Stimulated activated CD4-positive, alpha-beta T cell treated with anti-CD3 and anti-CD28 coated beads, Interleukin-4, amount 100 ng/mL, for 24 hours (primary cell): ENCODE measurements at places on chromosomes 11 and 22.

- DNase-seq = peak; percentile 65
These were observed 44.5 kb downstream of the ZNF280B start for GRCh38 chr22:22463855-22464540.

- DNase-seq = no peak
These were observed 7.1 kb upstream of the APOBEC3H start for GRCh38 chr22:39089928-39090327.

DNA sequence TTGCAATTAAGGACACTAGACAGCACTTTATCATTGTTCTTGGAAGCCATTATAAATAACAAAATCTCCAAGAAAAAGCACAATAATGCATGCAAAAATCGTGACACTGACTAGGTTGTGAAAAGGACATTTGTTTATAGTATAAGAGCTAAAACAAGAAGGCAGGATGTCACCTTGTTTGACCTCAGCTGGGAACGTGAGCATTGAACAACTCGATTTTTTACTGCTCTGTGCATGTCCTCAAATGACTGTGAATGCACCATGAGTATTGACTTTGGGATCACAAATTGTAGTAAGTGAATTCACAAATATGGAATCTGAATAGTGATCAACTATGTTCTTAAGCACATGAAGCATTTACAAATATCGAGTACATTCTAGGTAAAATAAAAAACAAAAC, 35.3 kb upstream of the ARHGAP20 start:
- no peak for DNase-seq

DNA sequence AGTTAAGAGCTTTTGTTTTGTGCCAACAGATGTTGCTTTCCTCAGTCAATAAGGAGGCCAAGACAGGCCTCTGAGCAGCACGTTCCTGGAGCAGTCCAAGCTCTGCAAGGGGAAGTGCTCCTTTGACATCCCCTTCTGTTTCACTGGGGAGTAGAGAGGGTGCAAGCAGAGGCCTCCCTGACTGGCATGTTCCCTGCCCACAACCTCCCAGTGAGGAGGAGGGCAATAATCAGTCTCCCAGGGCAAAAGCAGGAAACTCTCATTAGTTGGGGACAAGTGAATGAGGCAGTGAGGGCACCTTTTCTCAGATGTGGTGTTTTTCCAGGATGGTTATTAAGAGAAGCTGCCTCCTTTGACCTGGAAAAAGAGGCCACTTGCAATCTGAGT, 79.5 kb upstream of the ZBED5 start:
- no peak for DNase-seq

DNA sequence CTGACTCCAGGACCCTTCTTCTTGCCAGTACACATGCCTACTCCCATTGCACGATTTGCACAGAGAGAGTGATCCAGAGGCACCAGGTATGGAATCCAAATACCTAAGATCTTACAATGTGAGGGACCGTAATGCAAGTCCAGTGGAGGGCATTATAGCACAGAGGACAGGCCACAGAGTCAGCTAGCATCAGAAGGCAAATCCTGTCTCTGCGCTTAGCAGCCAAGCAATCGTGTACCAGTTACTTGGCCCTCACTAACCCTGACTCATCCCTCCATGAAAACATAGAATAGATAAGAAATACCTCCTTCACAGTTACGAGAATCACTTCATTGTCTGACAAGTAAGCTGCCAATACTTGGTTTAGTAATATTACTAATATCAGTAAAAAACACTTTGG, 69.7 kb upstream of the SLC6A5 start:
- DNase-seq = no peak

DNA sequence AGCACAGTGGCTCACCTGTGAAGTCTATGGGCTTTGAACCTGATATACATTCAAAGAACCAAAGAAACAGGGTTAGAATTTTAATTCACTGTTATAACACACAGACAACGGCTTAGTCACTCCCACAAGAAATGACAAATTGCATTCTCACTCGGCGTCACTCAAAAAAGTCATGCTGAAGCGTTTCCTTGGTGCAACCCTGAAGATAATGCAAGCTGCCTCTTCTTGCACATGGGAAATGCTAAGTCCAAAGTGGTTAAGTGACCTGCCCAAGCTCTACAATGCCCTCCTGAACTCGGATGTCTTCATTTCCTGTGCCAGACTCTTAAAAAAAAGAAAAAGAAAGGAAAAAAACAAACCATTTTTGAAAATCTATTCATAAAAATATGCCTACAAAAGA, 10.0 kb downstream of the LGR4 start:
- no peak for DNase-seq

DNA sequence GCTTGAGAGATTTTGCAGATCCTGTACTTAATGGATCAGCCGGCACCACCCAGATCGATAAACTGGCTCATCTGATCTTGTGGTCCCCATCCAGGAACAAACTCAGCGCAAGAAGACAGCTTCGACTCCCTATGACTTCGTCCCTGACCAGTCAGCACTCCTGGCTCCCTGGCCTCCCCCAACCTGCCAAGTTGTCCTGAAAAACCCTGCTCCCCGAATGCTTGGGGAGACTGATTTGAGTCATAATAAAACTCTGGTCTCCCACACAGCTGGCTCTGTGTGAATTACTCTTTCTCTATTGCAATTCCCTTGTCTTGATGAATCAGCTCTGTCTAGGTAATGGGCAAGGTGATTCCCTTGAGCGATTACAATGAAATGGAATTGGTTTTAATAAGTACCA, 29.5 kb downstream of the OR2AG2 start:
- peak; percentile 45 for DNase-seq

GRCh38 chr22:46055181-46055875, 78.4 kb upstream of the WNT7B start:
- DNase-seq = no peak

DNA sequence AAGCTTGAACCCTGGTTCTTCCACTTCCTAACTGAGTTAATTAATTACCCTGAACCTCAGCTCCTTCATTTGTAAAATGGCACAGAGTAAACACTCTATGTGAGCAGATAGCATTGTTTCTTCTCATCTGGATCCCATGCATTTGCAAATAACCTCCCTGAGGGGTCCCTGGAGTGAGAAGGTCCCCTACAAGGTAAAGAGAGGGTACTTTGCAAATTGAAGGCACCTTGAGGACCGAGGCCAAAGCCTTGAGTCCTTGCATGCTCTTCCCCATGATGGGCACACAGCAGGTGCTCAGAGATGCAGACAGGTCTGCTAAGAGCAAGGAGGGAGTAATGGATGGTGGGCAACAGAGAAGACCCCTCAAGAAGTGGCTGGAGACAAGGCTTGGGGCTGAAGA, 33.2 kb downstream of the OTOG start:
- no peak for DNase-seq

GRCh38 chr11:1003159-1003558, 33.4 kb downstream of the MUC6 start:
- DNase-seq = no peak

DNA sequence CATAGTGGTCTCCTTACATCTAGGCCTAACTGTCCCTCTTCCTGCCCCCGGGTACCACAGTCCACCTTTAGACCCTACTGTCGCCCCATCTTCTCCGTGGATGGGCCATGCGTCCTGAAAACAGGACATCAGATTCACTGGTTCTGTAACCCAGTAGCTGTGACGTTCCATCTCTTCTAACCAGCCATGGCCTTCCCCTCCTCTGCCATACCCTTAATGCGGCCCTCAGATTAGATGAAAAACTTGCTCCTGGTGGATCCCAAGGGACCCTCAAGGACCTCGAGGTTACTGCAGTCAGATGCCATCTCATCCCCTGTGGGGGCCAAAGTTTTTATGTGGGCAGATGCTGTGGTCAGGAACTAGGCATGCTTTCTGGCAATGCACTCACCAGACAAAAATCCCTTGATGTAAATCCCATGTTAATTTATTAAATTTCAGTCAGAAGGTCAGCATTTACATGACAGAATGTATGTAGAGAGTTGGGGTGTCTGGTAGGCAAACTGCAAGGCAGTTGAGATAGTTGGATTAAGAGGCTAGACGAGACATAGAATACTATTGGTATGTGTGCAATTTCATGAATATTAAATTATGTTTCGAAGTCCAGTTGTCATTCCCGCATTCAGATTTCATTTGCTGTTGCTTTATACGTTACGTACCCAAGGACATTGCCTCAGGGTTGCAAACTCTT, 64.3 kb downstream of the WNT11 start:
- no peak for DNase-seq

DNA sequence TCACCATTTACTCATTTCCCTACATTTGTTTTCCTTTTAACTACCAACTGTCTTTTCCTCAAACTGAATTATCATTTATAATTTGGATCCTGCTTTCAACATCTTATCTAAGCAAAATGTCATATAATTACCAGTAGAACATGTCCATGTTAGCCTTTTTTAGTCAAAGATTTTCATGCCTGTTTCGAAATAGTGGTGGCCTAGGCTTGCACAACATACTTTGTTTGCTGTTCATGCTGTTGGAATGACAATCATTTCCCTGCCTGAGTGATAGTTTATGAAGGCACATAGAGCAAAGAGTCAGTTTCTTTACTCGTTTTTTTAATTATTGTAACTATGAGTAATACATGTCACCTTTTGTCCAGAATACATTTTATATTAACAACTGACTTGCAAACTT, 144.3 kb upstream of the ANO3 start:
- DNase-seq = no peak

GRCh38 chr11:6061475-6061874, 30.9 kb upstream of the OR56A1 start:
- DNase-seq = no peak

GRCh38 chr11:58134151-58134550, 8.8 kb upstream of the OR9I1 start:
- DNase-seq = no peak

DNA sequence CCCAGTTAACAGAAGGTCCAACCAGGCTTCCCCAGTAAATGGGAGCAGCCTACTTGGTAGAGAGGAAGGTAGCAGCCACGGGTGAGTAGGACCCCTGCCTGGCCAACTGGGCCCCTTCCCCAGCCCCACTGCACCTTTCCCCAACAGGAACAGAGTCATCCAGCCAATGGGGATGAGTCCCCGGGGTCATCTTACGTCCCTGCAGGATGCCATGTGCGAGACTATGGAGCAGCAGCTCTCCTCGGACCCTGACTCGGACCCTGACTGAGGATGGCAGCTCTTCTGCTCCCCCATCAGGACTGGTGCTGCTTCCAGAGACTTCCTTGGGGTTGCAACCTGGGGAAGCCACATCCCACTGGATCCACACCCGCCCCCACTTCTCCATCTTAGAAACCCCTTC, 6.6 kb downstream of the RIC8A start:
- no peak for DNase-seq

GRCh38 chr22:29154364-29155048, 51.2 kb upstream of the EMID1 start:
- DNase-seq = peak; percentile 56

- DNase-seq = no peak
These were observed 1979.7 kb upstream of the RAG2 start for GRCh38 chr11:38577769-38578168.

- DNase-seq = no peak
These were observed 77.4 kb downstream of the PARVA start for GRCh38 chr11:12454782-12455181.
